ENCODE measurements at places on chromosomes 2 and 18.
A peak's percentile ranks its signal among the peaks of the same experiment; 100 is the strongest.

- no peak overlapping the region for H3K27ac ChIP-seq
- DNase-seq = no peak
- H3K36me3 ChIP-seq = no peaks in the 10 kb centered on the region
- H3K4me1 ChIP-seq = no peaks in the 10 kb centered on the region
- H3K4me3 ChIP-seq = no peak overlapping the region
These were observed 478.7 kb upstream of the MYT1L start for GRCh38 chr2:2809771-2810170.

- no peaks in the 10 kb centered on the region for H3K27me3 ChIP-seq
- no peaks in the 10 kb centered on the region for H3K36me3 ChIP-seq
- no peak for DNase-seq
- peaks cover 4% of the 10 kb centered on the region for H3K4me1 ChIP-seq
- H3K27ac ChIP-seq = no peak overlapping the region
These were observed 65.7 kb upstream of the CHMP1B start for GRCh38 chr18:11785444-11786055.

DNA sequence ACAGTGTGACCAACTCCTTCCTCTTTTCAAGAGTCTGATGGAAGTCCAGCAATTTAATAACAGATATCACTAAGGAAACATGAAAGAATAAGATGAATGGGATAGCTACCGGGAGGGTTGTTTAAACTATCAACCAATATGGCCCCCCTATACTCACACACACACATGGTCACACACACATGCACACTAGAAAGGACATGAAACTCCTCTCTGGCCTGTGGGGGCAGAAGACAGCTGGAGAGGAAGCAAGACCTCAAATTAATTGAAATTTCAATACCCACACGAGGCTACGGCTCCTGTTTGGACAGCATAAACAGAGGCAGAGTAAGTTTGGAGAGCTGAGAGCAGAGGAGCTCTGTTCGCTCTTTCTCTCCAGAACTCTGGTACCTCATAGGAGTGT, 34.7 kb upstream of the REEP1 start:
- H3K4me1 ChIP-seq = peaks cover 7% of the 10 kb centered on the region
- no peak for DNase-seq
- no peak overlapping the region for H3K27ac ChIP-seq
- no peak overlapping the region for H3K4me3 ChIP-seq
- no peaks in the 10 kb centered on the region for H3K27me3 ChIP-seq

- H3K36me3 ChIP-seq = no peaks in the 10 kb centered on the region
- H3K27ac ChIP-seq = no peak overlapping the region
- DNase-seq = no peak
- no peaks in the 10 kb centered on the region for H3K4me1 ChIP-seq
- no peaks in the 10 kb centered on the region for H3K27me3 ChIP-seq
- no peak overlapping the region for H3K4me3 ChIP-seq
These were observed 4.7 kb downstream of the CD226 start for GRCh38 chr18:69943021-69943420.

DNA sequence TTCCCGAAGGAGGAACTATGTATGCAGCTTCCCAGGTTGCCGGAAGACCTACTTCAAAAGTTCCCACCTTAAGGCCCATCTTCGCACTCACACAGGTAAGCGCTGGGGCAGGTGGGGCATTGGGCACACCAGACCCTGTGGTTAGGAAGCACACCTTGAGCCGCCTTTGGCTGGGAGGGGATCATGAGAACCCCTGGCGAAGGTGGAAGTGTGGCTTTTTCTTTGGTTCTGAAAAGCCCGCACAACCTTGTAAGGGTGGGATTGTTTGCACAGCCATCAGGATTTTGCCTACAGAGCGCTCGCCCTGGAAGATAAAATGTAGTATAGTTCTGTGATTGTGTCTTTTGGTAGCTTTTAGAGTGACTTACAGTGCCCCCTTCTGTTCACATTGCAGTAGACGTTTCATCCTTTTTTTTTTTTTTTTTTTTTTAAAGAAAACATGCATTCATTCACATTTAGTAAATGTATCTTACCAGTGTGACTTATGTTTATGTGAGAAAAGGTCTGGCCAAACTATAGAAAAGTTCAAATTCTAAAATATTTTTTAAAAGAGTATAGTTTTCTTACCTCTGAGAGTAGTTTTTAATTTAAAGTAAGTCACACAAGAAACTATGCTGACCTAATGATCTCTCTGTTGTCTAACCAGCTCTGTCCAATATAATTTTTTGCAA, 5.3 kb downstream of the KLF11 start:
- no peak overlapping the region for H3K4me3 ChIP-seq
- H3K27me3 ChIP-seq = no peaks in the 10 kb centered on the region
- H3K36me3 ChIP-seq = peaks cover 70% of the 10 kb centered on the region
- H3K27ac ChIP-seq = peak overlapping the region; percentile 5

- H3K4me1 ChIP-seq = no peaks in the 10 kb centered on the region
- no peak overlapping the region for H3K27ac ChIP-seq
- no peak for DNase-seq
- H3K4me3 ChIP-seq = no peak overlapping the region
These were observed 195.5 kb upstream of the CYRIA start for GRCh38 chr2:16861111-16861510.

DNA sequence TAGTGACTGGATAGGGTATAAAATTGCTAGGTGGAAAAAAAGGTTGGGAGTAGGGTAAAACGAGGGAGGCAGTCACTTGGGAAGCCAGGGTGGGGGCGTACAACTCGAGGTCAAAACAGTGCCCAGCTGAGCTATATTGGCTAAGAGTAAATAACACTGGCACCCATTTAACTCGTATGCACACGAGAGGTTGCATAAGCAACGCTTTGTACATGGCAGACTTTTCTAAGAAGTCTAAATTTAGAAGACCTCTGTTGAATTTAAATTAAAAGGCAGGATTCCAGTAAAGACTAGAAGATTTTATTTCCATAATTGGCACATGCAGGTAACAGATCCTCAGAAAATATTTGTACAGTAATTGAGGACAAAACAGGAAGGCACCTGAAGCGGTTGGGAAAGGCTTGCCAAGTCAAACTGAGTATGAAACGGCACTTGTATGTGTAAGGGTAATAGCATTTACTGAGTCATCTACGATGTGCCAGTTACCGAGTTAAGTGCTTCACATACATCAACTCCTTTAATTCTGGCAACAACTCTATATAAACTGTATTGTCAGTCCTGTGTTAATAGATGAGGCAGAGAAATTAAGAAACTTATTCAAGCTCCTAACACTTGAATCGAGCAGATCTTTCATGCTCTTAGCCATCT, 1.4 kb upstream of the MALT1 start:
- H3K27me3 ChIP-seq = no peaks in the 10 kb centered on the region
- no peak for DNase-seq
- no peaks in the 10 kb centered on the region for H3K36me3 ChIP-seq
- H3K4me3 ChIP-seq = no peak overlapping the region
- no peak overlapping the region for H3K27ac ChIP-seq

DNA sequence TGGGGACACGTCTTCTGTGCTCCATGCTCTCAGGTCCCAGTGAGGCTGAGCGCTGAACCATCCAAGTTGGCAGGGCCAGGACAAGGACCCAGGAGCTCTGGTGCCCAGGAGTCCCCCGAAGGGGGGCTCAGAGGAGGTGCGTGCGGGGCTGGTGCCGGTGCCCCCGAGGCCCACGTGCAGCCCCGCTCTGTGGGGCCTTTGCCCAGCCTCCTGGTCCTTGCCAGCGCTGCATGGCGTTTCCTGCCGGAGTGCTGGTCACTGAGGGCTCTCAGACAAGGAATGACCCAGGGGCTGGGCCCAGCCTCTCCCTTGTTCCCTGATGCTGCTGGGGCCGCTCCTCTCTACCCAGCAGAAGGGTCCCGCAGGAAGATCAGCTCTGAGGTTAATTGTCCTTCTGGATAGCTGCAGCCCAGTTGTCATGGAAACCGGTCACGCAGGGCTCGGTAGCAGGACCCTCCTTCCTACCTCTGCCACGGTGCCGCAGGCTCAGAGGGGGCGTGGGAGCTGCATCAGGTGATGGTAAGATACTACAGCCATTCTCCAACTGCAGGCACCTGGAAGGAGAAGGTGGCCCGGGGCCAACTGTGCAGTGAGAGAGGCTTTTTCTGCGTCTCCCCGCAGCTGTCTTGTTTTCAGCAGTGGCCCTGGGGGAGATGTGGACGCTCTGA, 64.5 kb downstream of the RRM2 start:
- no peaks in the 10 kb centered on the region for H3K4me1 ChIP-seq
- H3K36me3 ChIP-seq = no peaks in the 10 kb centered on the region
- DNase-seq = no peak
- H3K27ac ChIP-seq = no peak overlapping the region
- H3K27me3 ChIP-seq = no peaks in the 10 kb centered on the region

- H3K27ac ChIP-seq = no peak overlapping the region
- no peaks in the 10 kb centered on the region for H3K27me3 ChIP-seq
- H3K4me1 ChIP-seq = no peaks in the 10 kb centered on the region
- H3K36me3 ChIP-seq = peaks cover 36% of the 10 kb centered on the region
- no peak for DNase-seq
- H3K4me3 ChIP-seq = no peak overlapping the region
These were observed 123.6 kb downstream of the EIPR1 start for GRCh38 chr2:3253913-3254441.

- no peak overlapping the region for H3K27ac ChIP-seq
- no peak for DNase-seq
- no peaks in the 10 kb centered on the region for H3K27me3 ChIP-seq
- no peak overlapping the region for H3K4me3 ChIP-seq
These were observed 12.7 kb upstream of the ANXA4 start for GRCh38 chr2:69729266-69729665.

GRCh38 chr2:166341426-166341825, 34.3 kb downstream of the SCN9A start:
- no peaks in the 10 kb centered on the region for H3K27me3 ChIP-seq
- H3K4me3 ChIP-seq = no peak overlapping the region
- no peak overlapping the region for H3K27ac ChIP-seq
- H3K36me3 ChIP-seq = no peaks in the 10 kb centered on the region
- no peak for DNase-seq
- H3K4me1 ChIP-seq = no peaks in the 10 kb centered on the region

GRCh38 chr2:151197184-151198108, 64.2 kb downstream of the RBM43 start:
- H3K27ac ChIP-seq = no peak overlapping the region
- no peaks in the 10 kb centered on the region for H3K4me1 ChIP-seq
- no peaks in the 10 kb centered on the region for H3K36me3 ChIP-seq
- DNase-seq = no peak

DNA sequence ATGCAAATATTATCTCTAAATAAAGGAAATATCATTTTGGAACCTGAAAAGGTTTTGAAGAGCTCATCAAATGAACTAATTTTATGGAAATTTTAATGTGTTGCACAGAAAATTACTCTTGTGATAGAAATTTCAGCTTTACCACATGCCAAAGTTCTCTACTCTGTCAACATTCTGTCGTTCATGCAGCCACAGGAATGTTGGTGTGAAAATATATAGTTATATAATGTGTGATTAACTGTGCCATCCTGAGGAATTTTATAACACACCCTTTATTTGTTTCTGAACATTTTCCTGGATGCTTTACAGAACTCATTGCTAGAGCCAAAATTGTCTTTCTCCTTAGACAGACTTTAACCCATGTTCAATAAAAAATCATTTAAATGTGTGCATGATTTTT, 202.5 kb upstream of the SLC8A1 start:
- no peaks in the 10 kb centered on the region for H3K27me3 ChIP-seq
- H3K4me3 ChIP-seq = no peak overlapping the region
- no peaks in the 10 kb centered on the region for H3K4me1 ChIP-seq
- no peak for DNase-seq
- no peaks in the 10 kb centered on the region for H3K36me3 ChIP-seq

- H3K4me3 ChIP-seq = no peak overlapping the region
- H3K36me3 ChIP-seq = no peaks in the 10 kb centered on the region
- no peak overlapping the region for H3K27ac ChIP-seq
- no peaks in the 10 kb centered on the region for H3K27me3 ChIP-seq
- DNase-seq = no peak
These were observed 74.5 kb downstream of the MDH1 start for GRCh38 chr2:63663013-63663864.

- H3K27me3 ChIP-seq = no peaks in the 10 kb centered on the region
- peaks cover 44% of the 10 kb centered on the region for H3K4me1 ChIP-seq
- no peaks in the 10 kb centered on the region for H3K36me3 ChIP-seq
- no peak overlapping the region for H3K4me3 ChIP-seq
- H3K27ac ChIP-seq = peak overlapping the region; percentile 72
- DNase-seq = no peak
These were observed 9.7 kb downstream of the CYBRD1 start for GRCh38 chr2:171531836-171532450.

DNA sequence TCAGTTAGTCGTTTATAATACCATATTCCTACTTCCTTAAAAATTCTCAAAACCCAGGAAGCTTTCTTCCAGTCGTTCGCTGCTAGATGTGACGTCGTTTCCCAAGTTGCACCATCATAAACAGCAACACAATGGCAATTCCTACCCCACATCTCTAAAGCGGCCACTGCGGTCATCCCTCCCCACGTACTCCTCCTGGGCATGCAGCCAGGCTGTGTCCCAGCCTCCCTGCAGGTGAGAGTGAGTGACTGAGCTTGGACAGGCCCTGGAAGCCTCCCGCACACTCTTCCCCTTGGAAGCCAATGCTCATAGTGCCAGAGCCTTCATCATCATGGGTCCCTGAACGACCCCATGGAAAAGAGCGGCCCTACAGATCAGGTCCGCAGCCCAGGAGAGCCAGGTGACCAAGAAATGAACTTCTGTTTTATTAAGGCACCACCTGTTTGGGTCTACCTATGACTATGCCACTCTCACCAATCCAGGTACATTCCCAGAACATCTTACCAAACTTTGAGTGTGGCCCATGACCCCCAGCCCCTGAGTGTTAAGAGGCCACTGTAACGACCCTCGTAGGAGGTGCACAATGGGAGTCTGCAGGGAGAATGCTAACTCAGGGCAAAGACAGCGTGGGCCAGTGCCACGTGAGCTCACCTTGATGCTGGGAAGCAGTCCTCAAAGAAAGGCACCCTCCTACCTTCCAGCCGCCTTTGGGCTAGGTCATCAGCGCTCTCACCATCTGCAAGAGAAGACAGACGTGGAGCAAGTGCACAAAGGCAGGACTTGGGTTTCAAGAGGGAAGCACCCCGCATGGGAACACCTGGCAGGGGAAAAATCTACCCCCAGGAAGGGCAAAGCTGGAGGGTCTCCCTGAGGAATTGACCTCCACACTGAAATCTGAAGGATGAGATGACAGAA, 74.7 kb upstream of the RAB6C start:
- H3K4me1 ChIP-seq = no peaks in the 10 kb centered on the region
- no peak overlapping the region for H3K27ac ChIP-seq
- H3K36me3 ChIP-seq = no peaks in the 10 kb centered on the region
- no peak for DNase-seq
- H3K27me3 ChIP-seq = peaks cover 2% of the 10 kb centered on the region

- peak; percentile 72 for DNase-seq
- H3K4me3 ChIP-seq = no peak overlapping the region
- H3K27ac ChIP-seq = peak overlapping the region; percentile 76
- H3K27me3 ChIP-seq = no peaks in the 10 kb centered on the region
- peaks cover 21% of the 10 kb centered on the region for H3K4me1 ChIP-seq
These were observed 10.6 kb downstream of the DNAJB2 start for GRCh38 chr2:219289537-219290361.
